Activated CD8-positive, alpha-beta T cell treated with anti-CD3 and anti-CD28 coated beads, Interleukin-2, amount 10 ng/mL, durations not matched to agents 7 days and 5 days (primary cell): ENCODE measurements at places on chromosomes 11 and 22.
A peak's percentile ranks its signal among the peaks of the same experiment; 100 is the strongest.

DNA sequence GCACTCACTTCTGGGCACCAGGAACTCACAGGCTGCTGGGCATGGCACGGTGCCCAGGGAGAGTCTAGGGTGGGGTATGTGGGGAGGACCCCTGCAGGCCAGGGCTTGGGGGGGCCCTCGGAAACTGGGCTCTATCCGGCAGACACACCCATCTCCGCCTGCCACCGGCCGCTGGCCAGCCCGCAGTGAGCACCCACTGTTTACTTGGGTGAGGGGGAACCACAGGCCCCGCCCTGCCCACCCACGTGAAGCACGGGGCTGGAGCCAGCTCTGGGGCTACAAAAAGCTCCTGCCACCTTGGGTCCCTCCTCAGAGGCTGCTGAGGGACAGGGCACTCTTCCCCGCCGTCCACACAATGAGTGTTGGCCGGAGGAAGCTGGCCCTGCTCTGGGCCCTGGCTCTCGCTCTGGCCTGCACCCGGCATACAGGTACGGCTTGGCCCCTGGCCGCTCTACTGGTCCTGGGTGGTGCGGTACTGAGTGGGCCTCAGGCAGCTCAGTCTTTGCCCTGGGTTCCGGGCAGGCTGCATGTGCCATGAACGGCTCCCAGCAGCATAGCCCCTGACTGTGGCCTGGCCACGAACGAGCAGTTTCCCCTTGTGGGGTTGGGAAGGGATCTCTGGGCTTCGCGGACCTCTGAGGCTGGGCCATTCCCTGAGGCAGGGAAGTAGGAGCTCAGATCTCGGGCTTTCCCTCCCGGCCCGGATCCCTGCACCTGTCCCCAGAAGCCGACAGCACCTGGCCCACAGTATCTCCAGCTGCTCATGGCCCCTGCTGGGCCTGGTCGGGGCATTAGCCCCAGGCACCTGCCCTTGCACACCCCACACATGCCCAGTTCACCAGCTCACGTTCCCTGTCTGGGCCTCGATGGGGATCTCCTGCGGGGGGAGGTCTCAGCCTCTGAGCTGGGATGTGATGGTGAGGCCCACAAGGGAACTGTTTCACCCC is at the start of gene MUC5AC:
Gene MUC5AC (plus strand): TSS at position 309 of the 947 bp plus-strand sequence. CDS start 47 bp downstream, at position 356.
- H3K27ac ChIP-seq, result no peak within 1 kb of the TSS
- no peaks in the 10 kb centered on the region for H3K4me1 ChIP-seq
- H3K4me3 ChIP-seq, result no peak within 1 kb of the TSS

DNA sequence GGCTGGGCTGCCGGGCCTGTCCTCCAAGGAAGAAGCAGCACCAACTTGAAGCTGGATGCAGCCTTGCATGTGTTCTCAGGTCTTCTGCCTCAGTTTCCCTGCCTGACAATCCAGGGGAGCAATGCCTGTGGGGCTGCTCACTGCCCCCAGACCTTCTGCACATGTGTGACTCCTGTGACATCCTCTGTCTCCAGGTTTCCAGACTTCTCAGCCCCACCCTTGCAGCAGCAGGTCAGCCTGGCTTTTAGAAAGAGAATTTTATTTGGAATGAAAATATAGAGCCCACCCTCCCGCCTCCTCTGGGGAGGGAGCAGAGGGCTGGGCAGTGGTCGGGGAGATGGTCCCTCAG is 301 bp upstream of the PTPRCAP start:
- H3K36me3 ChIP-seq, result peaks cover 72% of the 10 kb centered on the region
- H3K4me1 ChIP-seq, result peaks cover 61% of the 10 kb centered on the region
- peak overlapping the region; percentile 96 for H3K27ac ChIP-seq
- H3K4me3 ChIP-seq, result peak overlapping the region; percentile 84
- DNase-seq, result no peak

- DNase-seq, result no peak
- no peaks in the 10 kb centered on the region for H3K4me1 ChIP-seq
- H3K27ac ChIP-seq, result no peak overlapping the region
- H3K4me3 ChIP-seq, result no peak overlapping the region
- H3K27me3 ChIP-seq, result peaks cover 6% of the 10 kb centered on the region
Observed at GRCh38 chr11:116618461-116618860, 154.3 kb downstream of the BUD13 start.

DNA sequence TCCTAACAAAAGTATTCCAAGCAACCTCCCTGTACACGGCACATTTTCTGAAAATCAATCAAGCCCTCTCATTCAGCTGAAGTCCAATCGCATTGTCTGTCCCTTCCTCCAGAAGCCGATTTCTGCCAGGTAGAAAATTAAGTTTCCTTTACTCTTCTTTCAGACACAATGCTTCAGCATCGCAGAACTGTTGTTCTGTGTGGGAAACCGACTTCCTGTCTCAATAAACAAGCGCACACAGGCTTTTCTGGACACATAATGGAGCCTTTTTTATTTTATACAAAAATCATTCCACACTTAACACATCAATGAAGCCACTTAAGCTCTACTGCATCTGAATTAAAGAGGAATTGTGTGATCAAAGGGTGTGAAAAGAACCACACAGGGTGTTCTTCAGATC is 75.6 kb downstream of the BLID start:
- H3K4me1 ChIP-seq, result no peaks in the 10 kb centered on the region
- no peak overlapping the region for H3K27ac ChIP-seq
- H3K36me3 ChIP-seq, result no peaks in the 10 kb centered on the region
- no peak overlapping the region for H3K4me3 ChIP-seq
- no peaks in the 10 kb centered on the region for H3K27me3 ChIP-seq
- DNase-seq, result no peak

DNA sequence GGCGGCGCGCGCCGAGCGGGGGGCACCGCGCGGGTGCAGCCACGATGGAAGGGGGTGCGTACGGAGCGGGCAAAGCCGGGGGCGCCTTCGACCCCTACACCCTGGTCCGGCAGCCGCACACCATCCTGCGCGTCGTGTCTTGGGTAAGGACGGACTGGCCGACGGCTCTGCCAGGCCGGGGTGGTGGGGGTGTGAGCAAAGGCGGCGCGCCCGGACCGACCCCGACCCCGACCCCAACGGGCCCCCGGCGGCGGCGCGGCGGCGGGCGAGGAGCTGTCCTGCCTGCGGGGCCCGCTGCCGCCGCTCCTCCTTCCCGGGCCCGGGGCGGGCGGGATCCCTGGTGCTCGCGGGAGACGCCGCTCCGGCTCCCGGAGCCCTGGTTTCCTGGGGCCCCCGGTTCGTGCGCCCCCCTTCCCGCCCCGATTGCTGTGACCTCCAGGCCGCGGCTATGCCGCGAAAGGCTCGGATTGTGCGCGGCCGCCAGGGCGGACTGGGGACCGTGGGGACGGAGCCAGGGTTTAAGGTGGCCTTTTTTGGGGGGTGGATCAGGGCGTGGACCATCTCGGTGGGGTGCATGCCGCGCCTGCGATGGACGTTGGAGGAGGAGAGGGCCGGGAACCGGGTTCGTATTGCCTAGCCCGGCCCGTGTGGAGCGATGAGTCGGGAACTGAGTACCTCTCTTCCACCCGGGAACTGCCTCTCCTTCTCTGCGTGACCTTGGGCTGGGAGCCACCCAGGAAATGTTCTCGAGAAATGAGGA is at the start of gene SYNGR1:
Gene SYNGR1 (plus strand): TSS at position 25 of the 760 bp plus-strand sequence. CDS start 20 bp downstream, at position 45.
- peak within 1 kb of the TSS; percentile 66 for H3K4me3 ChIP-seq
- H3K36me3 ChIP-seq, result no peaks in the 10 kb centered on the region
- peaks cover 25% of the 10 kb centered on the region for H3K27me3 ChIP-seq
- peak within 1 kb of the TSS; percentile 39 for H3K27ac ChIP-seq
- H3K4me1 ChIP-seq, result peaks cover 12% of the 10 kb centered on the region

DNA sequence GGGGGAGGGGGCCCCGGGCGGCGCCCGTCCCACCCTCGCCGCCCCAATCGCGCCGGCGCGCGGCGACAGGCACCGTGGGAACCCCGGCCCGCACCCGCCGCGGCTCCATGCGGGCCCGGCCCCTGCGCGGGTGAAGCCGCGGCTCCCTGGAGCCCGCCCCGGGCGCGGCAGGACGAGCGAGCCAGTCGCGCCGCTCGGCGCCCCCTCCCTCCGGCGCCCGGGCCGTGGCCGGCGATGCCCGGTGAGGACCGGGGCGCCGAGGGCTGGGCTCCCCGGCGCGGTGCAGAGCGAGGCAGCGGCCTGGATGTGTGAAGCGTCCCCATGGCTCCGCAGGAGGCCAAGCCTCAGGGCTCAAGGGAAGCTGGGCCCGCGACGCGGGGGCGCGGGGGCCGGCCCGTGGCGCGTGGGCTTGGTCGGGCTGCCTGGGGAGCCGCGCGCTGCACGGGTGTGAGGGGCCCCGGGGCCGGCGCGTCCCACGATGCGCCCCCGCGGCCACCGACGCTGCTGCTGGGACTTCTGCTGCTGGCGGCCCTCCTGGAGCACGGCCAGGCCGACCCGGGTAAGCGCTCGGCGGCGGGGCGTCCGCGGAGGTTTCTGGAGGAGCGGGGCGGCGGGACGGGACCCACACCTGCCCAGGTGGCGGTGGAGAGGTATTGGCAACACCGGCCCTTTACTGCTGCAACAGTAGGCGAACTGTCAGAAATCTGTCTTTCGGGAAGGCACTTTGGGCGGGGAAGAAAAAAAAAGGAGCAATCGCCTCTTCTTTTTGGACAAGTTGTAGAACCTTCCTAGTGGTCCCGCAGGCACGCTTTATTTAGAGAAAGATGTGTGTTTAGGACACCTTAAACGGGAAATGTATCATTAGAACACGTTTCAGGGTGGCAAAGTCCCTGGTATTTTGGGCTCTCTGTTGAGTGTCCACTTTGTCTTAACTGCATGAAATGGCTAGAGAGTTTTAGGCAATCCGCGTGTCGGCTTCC is 119.4 kb downstream of the HIPK3 start:
- H3K4me3 ChIP-seq, result no peak overlapping the region
- no peaks in the 10 kb centered on the region for H3K36me3 ChIP-seq
- DNase-seq, result no peak
- H3K27ac ChIP-seq, result no peak overlapping the region
- peaks cover 4% of the 10 kb centered on the region for H3K4me1 ChIP-seq

DNA sequence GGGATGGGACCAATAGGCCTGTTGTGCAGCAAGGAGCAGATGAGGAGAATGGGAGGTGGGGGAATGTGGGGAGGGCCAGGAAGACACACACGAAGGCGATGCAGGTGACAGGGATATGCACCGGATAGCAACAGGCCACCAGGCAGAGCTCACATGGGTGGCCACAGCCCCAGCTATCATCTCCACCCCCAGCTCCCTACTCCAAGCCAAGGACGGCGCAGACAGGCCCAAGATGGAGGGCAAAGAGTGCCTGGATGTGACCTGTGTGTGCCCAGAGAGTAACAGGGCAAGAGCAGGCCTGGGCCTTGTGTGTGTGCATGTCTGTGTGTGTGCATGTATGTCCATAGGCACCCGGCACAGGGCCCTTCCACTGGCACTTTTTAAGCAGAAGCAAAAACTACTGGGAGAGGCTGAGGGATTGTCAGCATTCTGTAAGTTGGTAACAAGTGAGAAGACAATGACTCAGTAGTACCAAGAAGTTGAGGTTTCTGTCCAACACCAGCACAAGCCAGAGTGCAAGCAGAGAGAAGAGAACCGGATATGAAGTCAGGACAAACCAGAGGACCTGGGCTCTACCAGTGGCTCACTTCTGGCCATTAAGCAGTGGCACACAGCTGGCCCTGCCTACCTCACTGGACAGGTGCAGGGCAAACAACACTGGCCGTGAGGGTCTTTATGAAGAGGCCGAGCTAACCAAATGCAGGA is 36.4 kb downstream of the NRXN2 start:
- no peak overlapping the region for H3K27ac ChIP-seq
- DNase-seq, result no peak
- H3K4me3 ChIP-seq, result no peak overlapping the region
- peaks cover 11% of the 10 kb centered on the region for H3K4me1 ChIP-seq

DNA sequence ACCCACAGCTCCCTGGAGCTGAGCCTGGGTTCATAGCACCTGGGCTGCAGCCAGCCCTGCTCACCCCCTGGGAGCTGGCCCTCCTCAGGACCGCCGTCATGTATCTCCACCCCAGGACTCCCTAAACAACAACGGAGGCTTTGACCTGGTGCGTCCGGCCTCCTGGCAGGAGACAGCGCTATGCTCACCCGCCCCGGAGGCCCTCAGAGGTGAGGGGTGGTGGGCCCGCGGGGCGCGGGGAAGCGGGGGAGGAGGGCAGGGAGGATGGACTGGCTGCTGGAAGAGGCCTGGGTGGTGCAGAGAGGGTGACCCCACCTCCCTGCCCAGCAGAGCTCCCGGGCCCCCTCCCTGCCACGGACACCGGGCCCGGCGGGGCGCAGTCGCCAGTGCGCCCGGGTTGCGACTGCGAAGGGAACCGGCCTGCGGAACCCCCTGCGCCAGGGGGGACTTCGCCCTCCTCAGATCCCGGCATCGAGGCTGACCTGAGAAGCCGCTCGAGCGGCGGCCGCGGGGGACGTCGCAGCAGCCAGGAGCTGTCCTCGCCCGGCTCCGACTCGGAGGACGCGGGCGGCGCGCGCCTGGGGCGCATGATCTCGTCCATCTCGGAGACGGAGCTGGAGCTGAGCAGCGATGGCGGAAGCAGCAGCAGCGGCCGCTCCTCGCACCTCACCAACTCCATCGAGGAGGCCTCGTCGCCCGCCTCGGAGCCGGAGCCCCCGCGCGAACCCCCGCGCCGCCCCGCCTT is 3.1 kb downstream of the MAPK8IP2 start:
- H3K36me3 ChIP-seq, result peaks cover 1% of the 10 kb centered on the region
- DNase-seq, result no peak
- peaks cover 12% of the 10 kb centered on the region for H3K4me1 ChIP-seq
- peaks cover 45% of the 10 kb centered on the region for H3K27me3 ChIP-seq
- no peak overlapping the region for H3K27ac ChIP-seq
- H3K4me3 ChIP-seq, result no peak overlapping the region

GRCh38 chr22:45484742-45485141 is 17.9 kb upstream of the FBLN1 start:
- no peak for DNase-seq
- no peak overlapping the region for H3K4me3 ChIP-seq
- H3K27ac ChIP-seq, result no peak overlapping the region
- no peaks in the 10 kb centered on the region for H3K36me3 ChIP-seq
- H3K27me3 ChIP-seq, result peaks cover 19% of the 10 kb centered on the region

- H3K27me3 ChIP-seq, result peaks cover 2% of the 10 kb centered on the region
- H3K4me1 ChIP-seq, result peaks cover 29% of the 10 kb centered on the region
- DNase-seq, result no peak
- H3K36me3 ChIP-seq, result peaks cover 37% of the 10 kb centered on the region
- H3K4me3 ChIP-seq, result peak overlapping the region; percentile 95
Observed at GRCh38 chr22:28774378-28774777, 1.9 kb downstream of the CCDC117 start.
